C1 segment of cervical spinal cord (tissue), 14 donors: ENCODE measurements at places on chromosomes 13 and 19.

DNA sequence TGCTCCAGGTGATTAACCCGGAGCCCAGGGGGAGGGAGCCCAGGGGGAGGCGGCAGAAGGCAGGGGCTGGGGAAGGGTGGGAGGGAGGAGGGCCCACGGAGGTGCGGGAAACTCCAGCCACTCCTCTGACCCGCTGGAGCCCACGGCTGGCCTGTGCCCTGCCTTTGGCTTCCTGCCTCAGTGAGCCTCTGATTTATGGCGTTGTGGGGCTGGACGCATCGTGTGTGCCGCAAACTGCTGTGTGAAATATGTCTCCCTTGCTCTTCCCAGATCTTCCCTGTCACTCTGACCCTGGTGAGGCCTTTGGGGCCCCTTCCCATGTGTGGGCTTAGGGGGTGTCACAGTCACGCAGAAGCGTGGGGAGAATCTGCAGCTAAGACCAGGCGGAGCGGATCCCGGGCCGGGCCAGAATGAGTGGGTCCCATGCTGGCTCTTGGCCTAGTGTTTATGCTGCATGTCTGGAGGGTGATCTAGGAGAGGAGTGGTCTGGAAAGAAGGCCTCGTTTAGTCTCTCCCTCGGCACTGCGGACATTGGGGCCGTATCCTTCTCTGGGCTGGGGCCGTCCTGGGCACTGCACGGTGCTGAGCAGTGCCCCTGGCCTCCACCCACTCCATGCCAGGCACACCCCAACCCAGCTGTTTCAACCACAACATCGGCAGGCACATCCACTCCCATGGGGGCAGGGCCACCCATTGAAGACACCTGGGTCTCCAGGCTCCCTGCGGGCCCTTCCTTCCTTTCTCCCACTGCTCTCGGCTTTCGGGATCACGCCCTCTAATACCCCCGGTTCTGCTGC is 123.0 kb downstream of the KDM4B start:
- DNase-seq = no peak

DNA sequence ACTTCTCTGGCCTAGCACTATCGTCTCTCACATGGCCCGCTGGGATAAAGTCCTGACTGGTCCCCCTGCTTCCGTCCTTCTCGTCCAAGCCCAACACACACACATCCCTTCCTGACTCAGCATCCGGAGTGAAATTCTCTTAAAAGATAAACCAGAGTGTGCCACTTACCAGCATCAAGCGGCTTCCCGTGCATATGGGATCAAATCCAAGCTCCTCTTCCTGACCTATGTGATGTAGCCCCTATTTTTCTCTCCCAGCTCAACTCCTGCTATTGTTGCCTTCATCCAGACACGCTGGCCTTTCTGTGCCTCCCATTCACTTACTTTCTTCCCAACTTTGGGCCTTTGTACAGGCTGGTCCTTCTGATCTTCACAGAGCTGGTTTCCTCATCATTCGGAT is 530.4 kb downstream of the DIAPH3 start:
- DNase-seq = no peak

DNA sequence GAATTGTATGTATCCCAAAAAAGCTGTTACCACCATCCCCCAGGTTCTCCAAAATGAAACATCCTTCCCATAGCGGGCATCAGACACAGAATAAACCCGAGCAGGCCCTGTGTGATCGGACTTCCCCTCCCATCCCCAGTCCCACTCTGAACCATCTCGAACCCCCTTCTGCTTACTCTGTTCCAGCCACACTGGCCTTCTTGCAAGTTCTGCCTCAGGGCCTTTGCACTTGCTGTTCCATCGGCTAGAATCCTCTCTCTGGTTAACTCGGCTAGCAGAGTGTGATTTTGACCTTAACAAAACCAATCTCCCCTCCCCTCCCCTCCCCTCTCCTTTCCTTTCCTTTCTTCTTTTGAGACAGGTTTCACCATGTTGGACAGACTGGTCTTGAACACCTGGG is 15.7 kb downstream of the AP2S1 start:
- no peak for DNase-seq

GRCh38 chr13:113820813-113821651 is 42.8 kb downstream of the GAS6 start:
- peak; percentile 81 for DNase-seq

GRCh38 chr13:92175330-92175729 is 776.9 kb downstream of the GPC5 start:
- no peak for DNase-seq

- no peak for DNase-seq
These were observed 131.4 kb downstream of the TNFRSF19 start for GRCh38 chr13:23701636-23702035.

GRCh38 chr19:35843676-35844481 is 8.4 kb downstream of the NPHS1 start:
- no peak for DNase-seq

- DNase-seq = no peak
These were observed 502.8 kb downstream of the COG6 start for GRCh38 chr13:40158218-40158617.

DNA sequence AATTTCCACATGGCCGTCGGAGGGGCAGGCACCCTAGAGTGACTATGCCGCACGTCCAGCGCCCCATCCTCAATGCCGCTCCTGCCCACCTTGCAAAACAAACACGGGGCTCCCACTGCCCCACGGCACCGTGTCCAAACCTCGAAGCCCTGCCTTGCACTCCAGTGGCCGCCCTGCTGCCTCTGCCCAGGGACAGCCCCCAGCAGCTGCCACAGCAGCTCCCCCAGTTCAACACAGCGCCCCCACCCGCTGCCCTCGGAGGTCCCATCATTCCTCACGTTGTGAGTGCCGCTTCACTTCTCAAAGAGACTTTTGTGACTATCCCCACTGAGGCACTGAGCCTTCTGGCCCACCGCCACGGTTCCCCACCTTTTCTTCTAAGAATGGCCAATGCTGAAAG is 22.3 kb upstream of the TMEM160 start:
- DNase-seq = no peak

DNA sequence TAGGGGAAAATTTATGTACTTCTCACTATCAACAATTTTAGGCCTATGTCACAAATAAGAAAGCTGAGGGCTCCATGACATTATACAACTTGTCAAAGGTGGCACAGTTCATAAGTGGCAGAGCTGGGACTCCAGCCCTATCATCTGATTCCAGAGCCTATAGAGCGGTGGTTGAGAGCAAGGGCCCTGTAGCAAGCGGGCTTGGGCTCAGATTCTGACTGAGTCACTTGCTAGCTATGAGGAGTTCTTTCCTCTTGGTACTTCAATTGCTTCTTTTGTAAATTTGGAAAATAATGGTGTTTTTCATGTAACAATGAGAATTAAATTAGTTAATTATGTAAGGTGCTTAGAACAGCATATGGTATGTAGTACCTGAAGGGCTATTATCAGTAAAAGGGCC is 28.7 kb upstream of the FAM216B start:
- no peak for DNase-seq

DNA sequence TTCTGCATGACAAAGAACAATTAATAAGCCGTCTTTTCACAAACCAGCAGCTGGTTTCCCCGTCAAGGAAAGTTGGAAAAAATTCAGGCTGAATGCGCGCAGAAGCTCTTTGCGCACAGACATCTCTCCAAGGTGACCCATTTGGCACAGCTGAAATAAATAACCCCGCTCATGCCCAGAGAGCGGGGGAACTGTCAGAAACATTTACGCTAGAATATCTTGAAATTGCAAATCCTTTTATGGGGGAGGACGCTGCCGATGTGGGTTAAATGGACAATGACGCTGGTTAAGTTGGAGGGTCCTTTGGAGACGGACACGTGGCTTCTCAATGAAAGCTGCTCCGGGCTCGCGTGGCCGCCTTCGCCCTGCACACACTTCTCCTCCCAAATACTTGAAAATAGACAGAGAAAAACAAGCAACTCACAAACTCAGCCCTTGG is 30.6 kb downstream of the GSX1 start:
- no peak for DNase-seq

- DNase-seq = no peak
These were observed 146.9 kb downstream of the ZNF486 start for GRCh38 chr19:20313894-20314293.

- DNase-seq = no peak
These were observed 838 bp upstream of the MYADM start for GRCh38 chr19:53866865-53867224.

DNA sequence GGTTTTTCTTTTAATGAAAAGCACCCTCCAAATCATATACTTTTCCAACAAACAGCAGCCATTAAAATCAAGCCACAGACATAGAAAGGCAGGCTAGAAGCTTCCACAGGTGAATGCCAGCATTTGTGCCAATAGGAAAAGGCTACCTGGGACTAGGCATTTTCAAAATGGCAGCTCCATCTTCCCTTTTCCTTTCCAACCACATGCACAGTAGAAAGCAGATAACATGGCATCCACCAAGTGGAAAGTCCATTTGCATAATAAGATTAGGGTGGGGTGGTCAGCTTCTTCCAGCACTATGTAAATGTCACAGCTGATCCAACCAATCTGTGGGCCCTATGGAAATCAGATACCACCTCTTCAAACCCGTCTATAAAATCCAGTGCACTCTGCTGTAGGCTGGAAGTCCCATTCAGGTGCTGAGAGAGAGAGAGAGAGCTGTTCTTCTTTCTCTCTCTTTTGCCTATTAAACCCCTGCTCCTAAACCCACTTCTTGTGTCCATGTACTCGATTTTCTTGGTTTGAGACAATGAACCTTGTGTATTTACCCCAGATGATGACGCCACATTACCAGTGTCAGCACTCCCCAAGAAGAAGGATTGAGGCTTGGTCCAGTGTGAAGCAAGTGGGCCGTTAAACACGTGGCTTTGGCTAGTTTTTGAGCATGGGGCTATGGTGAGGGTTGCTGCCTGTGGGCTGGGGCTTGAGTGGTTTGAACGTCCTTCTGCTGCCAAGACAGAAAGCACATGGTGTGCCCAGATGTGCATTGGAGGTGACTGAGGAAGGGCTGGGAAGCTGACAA is 24.2 kb upstream of the IGFL1 start:
- DNase-seq = no peak

GRCh38 chr19:42121656-42122069 is 10.6 kb downstream of the POU2F2 start:
- DNase-seq = no peak
